CD4-positive, alpha-beta T cell (primary cell): ENCODE measurements at places on chromosomes 4 and X.

DNA sequence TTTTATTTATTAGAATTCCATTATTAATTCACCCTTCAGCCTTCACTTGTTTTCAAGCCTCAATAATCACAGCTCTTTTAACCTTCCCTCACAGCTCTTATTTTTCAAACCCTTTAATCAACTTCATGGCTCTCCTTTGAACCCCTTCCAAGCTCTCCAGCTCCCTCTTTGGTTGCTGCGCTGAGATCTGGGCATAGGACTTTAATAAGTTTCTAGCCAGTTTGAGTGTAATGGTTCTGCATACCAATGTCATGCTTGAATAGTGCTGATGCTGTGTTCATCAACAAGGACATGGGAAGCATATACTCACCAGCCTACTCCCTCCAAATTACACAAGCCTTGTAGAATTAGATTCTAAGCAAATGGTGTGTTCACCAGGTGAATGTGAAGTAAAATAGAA lies 3.5 kb upstream of the RNF212 start:
- DNase-seq = no peak

GRCh38 chr4:65023081-65023480 lies 613.8 kb upstream of the TECRL start:
- DNase-seq = no peak

DNA sequence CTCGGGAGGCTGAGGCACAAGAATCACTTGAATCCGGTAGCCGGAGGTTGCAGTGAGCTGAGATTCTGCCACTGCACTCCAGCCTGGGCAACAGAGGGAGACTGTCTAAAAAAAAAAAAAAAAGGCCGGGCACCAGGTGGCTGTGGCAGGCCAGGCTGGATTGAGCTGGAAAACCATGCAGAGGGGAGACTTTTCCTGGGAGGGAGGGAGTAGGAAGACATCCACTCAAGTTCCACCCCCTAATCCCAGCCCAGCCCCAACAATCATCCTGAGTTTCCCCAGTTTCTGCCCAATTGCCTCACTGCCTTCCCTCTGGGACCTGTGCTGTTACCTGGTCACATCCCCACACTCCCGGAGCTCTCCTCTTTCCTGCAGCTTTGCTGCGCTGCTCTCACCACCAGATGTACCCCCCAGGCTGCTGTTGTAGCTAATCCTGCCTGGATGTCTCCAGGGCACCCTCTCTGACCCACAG lies 9.0 kb upstream of the TSPYL2 start:
- DNase-seq = no peak

DNA sequence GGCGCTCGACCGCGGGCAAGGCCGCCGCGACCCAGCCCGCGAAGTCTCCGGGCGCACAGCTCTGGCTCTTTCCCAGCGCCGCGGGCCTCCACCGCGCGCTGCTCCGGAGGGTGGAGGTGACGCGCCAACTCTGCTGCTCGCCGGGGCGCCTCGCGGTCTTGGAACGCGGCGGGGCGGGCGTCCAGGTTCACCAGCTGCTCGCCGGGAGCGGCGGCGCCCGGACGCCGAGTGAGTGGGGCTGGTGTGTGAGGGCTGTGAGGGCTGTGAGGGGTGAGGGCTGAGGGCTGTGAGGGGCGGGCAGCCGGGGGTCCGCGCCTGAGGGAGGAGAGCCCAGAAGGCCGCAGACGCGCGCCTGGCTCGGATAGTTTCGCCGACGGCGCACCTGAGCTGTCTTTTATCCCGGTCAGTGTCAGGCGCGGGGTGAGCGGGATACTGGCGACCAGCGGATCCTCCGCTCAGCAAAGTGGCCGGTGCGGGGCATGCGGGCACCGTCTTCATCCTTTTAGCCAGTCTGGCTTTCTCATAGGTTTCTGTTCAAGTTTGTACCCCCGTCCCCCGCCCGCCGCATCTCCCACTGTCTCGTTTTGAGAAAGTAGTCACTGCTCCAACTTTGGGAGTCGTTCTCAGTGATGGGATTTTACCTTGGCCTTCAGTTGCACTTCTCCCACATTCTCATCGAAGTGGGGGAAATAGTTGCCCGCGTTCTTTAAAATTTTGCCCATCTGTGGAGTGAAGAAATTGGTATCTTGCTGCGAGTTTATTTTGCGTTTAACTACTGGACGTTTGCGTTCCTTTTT lies 586 bp downstream of the HERC5 start:
- peak; percentile 3 for DNase-seq

DNA sequence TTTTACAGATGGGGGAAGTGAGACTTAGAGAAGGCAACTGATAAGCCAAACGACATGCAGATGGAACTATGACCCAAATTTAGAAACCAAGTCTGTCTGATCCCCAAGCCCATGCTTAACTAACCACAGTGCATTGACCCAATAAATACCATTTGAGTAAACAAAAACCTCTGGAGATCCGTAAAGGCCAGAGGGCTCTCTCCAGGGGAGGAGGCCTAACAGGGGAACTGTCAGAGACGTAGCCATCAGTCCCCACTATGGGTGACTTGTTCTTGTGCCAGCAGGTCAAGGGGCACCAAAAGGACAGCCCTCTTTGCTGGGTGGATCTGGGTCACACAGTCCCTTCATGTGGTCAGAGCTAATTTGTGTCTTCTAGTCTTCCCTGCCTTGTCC lies 420.2 kb downstream of the BCOR start:
- no peak for DNase-seq

- DNase-seq = no peak
Measured at GRCh38 chr4:183766140-183766539, 107.0 kb downstream of the TRAPPC11 start.

- no peak for DNase-seq
Measured at GRCh38 chr4:88891636-88892035, 165.3 kb downstream of the FAM13A start.

GRCh38 chr4:150960079-150960478 lies 55.0 kb downstream of the LRBA start:
- no peak for DNase-seq

- no peak for DNase-seq
Measured at GRCh38 chrX:74461384-74461783, 40.1 kb downstream of the SLC16A2 start.

GRCh38 chr4:153318696-153319320 lies 25.7 kb upstream of the MND1 start:
- no peak for DNase-seq

DNA sequence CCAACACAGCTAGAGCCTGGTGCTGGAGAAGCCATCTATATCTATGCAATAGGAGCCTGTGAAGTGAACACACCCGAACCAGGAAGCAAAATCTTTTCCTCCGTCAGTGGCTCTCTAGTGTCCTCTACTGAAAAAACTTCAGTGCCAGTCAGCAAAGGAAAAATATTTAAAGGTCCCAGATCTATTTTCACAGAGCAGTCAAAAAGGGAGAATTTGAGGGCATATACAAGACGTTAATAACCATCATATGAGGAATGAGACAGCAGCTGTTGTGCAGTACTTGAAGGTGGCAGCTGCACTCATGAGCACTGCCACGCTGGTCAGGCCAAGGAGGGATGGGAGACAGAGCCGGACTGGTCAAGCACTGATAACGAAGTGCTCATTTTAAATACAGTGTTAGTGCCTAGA lies 14.4 kb downstream of the MCUB start:
- DNase-seq = no peak

DNA sequence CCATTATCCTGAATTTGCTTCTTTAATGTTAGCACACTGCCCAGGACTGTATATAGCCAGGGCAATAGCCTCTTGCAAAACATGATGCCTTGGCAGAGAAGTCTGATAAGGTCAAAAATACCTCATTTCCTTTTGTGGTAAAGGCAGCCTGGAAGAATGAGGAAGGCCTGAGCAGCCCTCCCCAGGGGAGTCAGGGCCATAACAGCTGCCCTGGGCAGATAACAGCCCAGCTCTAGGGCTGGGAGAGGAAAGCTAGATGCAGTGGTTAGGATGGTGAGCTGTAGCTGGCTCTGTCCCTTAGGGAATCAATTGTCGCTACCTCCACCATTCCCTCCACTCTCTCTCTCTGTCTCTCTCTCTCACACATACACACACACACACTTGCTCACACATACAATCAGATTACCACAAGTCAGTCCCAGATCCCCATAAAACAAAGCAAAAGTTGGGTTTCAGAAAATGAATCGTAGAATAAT lies 29.2 kb downstream of the EFHC2 start:
- no peak for DNase-seq

- no peak for DNase-seq
Measured at GRCh38 chr4:15118292-15118691, 116.0 kb downstream of the CPEB2 start.

DNA sequence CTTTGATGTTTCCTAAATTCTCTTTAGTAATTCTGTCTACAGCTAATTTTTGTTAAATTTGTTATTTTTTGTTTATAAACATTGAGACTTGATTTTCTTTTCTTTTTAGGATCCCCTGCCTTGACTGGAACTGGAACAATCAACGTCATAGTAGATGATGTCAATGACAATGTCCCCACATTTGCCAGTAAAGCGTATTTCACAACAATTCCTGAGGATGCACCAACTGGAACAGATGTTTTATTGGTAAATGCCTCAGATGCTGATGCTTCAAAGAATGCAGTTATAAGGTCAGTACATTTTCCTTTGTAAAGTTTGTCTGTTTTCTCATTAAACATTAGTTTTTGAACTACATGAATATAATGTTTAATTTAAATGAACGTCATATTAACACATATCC lies 119.4 kb downstream of the FAT4 start:
- no peak for DNase-seq

GRCh38 chrX:87626996-87627395 lies 109.4 kb downstream of the KLHL4 start:
- DNase-seq = no peak

DNA sequence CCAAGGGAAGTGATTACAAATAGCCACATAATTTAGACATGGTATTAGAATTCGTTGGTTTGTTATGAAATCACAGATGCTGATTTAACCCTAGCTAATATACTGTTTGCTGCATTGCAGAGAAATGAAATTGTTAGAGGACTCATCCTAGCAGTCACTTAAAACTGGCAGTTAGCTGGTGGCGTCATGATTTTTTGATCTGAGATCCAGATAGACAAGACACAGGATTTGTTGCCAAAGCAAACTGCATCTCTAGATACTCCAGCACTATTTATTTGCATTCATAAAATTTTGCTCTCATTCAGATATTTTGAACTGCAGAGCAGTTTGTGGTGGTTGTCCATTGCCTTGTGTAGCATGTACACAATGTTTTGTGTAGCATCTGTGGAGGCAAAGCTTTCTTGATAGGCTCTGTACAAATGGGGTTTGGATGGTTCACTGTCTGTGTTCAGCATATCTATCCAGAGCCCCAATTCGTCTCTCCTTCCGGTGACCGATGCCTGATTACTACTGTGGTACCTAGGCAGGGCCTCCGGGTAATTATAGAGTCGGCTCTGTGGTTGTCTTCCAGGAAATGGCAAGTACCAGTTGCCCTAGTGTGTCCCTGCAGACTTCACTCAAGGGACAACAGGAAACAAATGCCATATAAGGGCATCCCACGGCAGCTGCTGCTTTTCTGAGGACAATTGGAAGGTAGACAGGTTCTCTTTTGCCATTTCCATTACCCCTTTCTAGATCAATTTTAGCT lies 30.1 kb upstream of the SPARCL1 start:
- peak; percentile 3 for DNase-seq

- no peak for DNase-seq
Measured at GRCh38 chr4:180054291-180054690, 2188.9 kb upstream of the TENM3 start.

DNA sequence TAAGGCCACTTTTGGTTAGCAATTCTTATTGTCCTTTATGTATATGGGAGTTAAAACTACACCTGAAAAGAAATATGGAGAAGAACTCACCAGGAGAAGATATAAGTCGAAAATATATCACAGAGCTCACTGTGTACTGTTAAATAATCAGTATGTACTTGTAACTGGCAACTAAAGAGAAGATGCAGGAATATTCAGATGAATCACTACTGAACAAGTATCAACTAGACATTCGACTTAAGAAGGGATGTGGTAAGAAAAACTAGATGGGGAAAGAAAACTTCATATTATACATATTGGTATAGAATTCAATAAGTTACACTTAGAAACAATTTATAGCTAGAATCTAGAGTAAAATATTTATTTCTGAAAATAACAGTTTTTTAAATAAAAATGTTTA lies 230.0 kb downstream of the CAMK2D start:
- no peak for DNase-seq

GRCh38 chrX:50111742-50112141 lies 89.1 kb downstream of the AKAP4 start:
- DNase-seq = no peak

GRCh38 chr4:38034986-38035882 lies 75.0 kb downstream of the PTTG2 start:
- DNase-seq = no peak

DNA sequence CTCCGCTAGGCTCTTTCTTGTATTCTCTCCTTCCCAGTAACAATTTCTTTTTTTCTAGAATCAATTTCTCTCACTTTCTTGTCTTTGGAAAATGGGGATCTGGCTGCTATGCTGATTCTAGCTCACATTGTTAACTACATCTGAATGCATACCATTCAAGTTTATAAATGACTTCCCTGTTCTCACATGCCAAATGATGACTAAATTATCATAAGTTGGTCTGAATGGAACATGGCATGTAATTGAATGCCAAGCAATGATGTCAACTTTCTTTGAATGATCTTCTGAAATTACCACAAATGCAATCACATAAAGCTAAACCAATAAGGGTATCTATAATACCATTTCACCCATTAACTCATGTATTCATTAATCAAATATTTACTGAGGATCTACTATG lies 2.7 kb upstream of the ITM2A start:
- DNase-seq = no peak

- DNase-seq = no peak
Measured at GRCh38 chrX:76439188-76439587, 11.7 kb downstream of the MAGEE1 start.

DNA sequence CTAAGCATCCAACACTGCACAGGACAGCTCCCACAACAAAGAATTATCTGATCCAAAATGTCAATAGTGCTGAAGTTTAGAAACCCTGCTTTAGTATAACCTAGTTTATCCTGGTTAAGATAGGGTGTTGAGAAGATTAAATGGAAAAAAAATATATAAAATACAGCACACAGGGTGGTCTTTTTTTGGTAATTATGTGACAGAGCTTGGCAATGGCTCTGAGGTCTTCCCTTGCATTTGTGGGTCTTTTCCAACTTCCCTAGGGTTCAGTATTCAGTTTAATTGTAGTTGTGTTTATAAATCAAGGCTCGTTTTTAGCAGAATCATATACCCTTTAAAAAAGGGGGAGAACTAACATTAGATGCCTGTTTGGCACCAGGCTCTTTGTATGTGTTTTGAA lies 36.6 kb downstream of the REPS2 start:
- DNase-seq = no peak

GRCh38 chr4:152118819-152119553 lies 358.2 kb upstream of the GATB start:
- DNase-seq = no peak

DNA sequence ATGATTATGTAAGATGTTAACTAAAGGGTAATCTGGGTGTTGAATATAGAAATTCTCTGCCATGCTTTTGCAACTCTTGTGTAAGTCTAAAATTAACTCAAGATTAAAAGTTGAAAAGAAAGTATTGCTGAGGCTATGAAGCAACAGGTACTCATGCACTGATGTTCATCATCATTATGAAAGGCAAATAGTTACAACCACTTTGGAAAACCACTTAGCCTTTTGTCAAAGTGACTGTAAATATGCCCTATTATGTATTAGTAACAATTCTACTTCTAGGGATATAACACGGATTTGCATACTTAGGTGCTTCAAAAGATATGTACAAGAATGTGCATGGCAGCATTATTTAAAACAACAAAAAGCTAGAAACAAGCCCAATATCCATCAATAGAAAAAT lies 227.8 kb upstream of the CXXC4 start:
- DNase-seq = no peak

GRCh38 chrX:17413228-17413627 lies 38.2 kb downstream of the NHS start:
- DNase-seq = no peak
